ENCODE measurements at places on chromosomes 12 and 14. TPM values are rescaled to one million over a fixed set of nuclear protein-coding genes. Genes with fewer than 3 reads are reported as not detected.
A peak's percentile ranks its signal among the peaks of the same experiment; 100 is the strongest.

GPD1 gene
- not detected for total RNA-seq

GNB3 gene
- total RNA-seq: 9.4 TPM

AP4S1 gene
- 7.2 TPM for total RNA-seq

DNA sequence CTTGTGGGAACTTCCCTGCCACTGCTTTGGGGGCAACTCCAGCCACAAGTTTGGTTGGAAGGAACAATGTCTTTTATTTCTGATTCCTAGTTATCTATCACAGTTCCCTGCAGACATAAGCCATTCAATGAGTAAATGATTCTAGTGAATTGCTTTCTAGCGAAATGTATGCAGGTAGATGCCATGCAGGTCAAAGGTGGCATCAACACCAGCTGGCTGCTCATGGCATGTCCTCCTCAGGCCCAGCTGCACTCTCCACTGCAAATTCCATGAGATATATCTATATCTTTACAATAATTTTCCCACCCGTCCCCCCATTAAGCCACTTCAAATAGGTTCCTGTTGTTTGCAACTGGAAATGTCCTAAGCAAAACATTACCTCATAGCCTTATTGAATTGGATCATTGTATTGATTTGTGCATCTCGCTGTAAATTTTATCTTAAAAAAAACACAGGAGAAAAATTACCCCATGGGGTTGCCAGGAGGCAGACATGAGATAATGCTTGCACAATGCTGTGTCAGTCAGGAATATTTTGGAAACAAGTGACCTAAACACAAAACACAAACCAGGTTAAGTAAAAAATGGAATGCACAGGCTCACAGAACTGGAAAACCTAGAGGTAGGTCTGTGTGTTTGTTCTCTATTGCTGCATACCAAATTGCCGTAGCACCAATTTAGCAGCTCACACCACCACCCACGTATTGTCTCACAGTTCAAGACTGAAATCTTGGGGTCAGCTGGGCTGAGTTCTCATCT lies 32.8 kb upstream of the TXNRD1 start:
- H3K36me3 ChIP-seq: no peaks in the 10 kb centered on the region
- DNase-seq: no peak
- no peak overlapping the region for H3K4me3 ChIP-seq
- H3K27ac ChIP-seq: no peak overlapping the region
- H3K4me1 ChIP-seq: peaks cover under 1% of the 10 kb centered on the region

DNA sequence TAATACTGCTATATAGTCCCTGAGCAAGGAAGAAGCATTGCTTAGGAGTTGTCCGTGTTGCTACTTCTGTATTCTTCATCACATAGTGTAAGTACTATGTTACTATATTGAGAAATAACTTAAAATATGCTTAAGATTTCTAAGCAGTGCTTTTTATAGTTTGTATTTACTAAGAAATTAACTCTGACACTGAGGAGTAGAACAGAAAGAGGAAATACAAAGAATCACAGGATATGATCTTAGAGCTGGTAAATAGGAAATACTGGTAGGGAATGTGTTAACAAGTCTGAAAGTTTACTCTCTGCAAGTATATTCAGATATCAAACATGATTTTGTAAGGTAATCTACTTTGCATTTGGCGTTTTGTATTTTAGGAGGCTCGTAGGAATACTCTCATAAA lies 15.5 kb downstream of the XPOT start:
- H3K4me1 ChIP-seq: peaks cover 16% of the 10 kb centered on the region
- peak overlapping the region; percentile 40 for H3K27ac ChIP-seq
- peaks cover 12% of the 10 kb centered on the region for H3K36me3 ChIP-seq
- peak; percentile 61 for DNase-seq
- no peaks in the 10 kb centered on the region for H3K27me3 ChIP-seq
- H3K4me3 ChIP-seq: peak overlapping the region; percentile 36

GRCh38 chr14:46596236-46596635 lies 55.3 kb downstream of the RPL10L start:
- H3K4me3 ChIP-seq: no peak overlapping the region
- peak; percentile 81 for DNase-seq
- H3K27me3 ChIP-seq: no peaks in the 10 kb centered on the region
- H3K4me1 ChIP-seq: no peaks in the 10 kb centered on the region

DNA sequence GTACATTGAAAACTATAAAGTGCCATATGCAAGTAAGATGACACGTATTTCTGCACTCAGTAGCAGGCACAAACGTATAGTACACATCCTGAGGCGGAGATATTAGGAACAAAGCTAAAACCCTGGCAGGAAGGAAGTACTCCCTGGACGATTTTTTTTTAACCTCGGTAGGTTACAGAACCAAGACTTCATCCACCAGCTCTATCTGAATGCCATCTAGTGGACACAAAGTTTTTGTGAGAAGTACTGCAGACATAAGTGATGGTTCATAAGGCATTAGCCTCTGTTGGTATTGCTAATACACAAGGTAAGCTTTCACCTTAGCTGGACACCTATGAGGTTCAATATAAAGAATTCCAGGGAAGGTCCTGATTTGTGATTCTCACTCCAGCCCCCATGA lies 83.0 kb upstream of the CCDC196 start:
- no peak overlapping the region for H3K27ac ChIP-seq
- no peak overlapping the region for H3K4me3 ChIP-seq
- no peaks in the 10 kb centered on the region for H3K27me3 ChIP-seq
- DNase-seq: peak; percentile 27

- no peak overlapping the region for H3K27ac ChIP-seq
- no peaks in the 10 kb centered on the region for H3K27me3 ChIP-seq
- no peak overlapping the region for H3K4me3 ChIP-seq
- H3K4me1 ChIP-seq: peaks cover 48% of the 10 kb centered on the region
- H3K36me3 ChIP-seq: no peaks in the 10 kb centered on the region
These were observed 161.1 kb downstream of the BTG1 start for GRCh38 chr12:91984556-91984955.

Data from endothelial cell of umbilical vein (primary cell).